GF-D8 (cell line): ENCODE measurements at places on chromosomes 2 and 18.

DNA sequence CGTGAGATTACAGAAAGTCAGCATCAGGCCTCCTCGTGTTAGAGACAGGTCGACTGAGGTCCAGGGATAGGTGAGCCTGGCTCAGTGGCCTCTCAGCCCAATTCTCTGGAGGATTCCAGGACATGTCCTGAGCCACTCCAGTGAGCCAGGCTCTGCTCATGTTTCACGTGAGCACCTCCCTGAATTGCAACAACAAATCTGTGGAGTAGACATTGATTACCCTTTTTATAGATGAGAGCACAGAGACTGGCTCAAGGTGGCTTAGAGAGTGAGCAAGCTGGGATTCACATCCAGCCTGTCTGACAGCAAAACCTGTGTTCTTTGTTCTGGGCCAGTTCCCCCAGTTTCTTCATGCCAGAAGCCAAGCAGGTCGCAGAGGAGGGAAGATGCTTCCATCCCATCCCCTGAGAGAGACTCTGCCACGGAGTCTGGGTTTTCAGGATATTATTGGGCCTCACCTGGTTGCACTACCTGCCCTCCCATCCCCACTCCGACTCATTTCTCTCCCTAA, 46.4 kb downstream of the HS1BP3 start:
- no peak for DNase-seq

GRCh38 chr18:74996055-74996454, 212.9 kb downstream of the PTGR3 start:
- no peak for DNase-seq

DNA sequence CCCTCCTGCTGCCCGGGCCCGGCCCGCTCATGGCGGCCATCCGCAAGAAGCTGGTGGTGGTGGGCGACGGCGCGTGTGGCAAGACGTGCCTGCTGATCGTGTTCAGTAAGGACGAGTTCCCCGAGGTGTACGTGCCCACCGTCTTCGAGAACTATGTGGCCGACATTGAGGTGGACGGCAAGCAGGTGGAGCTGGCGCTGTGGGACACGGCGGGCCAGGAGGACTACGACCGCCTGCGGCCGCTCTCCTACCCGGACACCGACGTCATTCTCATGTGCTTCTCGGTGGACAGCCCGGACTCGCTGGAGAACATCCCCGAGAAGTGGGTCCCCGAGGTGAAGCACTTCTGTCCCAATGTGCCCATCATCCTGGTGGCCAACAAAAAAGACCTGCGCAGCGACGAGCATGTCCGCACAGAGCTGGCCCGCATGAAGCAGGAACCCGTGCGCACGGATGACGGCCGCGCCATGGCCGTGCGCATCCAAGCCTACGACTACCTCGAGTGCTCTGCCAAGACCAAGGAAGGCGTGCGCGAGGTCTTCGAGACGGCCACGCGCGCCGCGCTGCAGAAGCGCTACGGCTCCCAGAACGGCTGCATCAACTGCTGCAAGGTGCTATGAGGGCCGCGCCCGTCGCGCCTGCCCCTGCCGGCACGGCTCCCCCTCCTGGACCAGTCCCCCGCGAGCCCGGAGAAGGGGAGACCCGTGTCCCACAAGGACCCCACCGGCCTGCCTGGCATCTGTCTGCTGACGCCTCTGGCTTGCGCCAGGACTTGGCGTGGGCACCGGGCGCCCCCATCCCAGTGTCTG, 767 bp downstream of the RHOB start:
- DNase-seq, result no peak

GRCh38 chr2:143730155-143730952, 601.1 kb downstream of the ARHGAP15 start:
- DNase-seq, result no peak

- DNase-seq, result no peak
Measured at GRCh38 chr18:74013955-74014354, 133.7 kb downstream of the FBXO15 start.

DNA sequence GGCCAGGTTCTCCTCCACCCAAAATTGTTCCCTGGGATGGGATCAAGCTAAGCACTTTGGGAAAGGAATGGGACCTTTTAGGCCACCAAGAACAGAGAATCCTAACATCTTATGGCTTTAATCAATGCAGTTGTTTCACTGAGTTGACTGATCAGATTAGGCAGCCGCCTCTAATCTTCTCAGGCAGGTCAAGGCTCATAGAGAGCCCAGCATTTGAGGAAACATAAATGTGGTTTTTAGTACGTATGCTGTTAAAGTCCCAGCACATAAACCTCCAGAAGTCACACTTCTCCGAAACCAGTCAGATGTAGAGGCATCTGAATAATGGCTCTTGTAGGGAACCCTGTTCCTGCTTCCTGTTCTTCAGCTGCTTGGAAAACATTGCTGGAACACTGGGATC, 99.5 kb upstream of the RMDN2 start:
- no peak for DNase-seq

- DNase-seq, result no peak
Measured at GRCh38 chr2:59288771-59289170, 1047.6 kb upstream of the FANCL start.

- DNase-seq, result no peak
Measured at GRCh38 chr2:61727746-61728145, 126.1 kb downstream of the FAM161A start.

DNA sequence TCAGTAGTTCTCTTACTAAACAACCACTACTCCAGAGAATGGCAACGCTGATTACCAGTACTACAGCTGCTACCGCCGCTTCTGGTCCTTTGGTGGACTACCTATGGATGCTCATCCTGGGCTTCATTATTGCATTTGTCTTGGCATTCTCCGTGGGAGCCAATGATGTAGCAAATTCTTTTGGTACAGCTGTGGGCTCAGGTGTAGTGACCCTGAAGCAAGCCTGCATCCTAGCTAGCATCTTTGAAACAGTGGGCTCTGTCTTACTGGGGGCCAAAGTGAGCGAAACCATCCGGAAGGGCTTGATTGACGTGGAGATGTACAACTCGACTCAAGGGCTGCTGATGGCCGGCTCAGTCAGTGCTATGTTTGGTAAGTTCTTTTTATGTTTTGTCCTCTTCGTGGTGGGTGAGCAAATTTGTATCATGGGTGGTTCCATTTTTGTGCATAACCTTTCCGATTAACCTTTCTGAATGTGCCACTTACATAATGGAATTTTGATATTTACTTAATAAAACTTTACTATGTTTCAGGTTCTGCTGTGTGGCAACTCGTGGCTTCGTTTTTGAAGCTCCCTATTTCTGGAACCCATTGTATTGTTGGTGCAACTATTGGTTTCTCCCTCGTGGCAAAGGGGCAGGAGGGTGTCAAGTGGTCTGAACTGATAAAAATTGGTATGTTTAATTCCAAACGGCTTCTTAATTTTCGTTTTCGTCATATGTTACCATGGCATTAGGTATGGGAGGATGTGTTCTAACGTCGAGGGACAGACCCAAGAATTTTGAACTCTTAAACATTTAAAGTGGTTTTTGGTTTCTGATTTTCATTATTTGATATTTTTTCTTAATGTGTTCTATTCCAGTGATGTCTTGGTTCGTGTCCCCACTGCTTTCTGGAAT, 1.3 kb downstream of the SLC20A1 start:
- DNase-seq, result peak; percentile 8

- DNase-seq, result peak; percentile 83
Measured at GRCh38 chr2:102424754-102425153, 1.8 kb downstream of the IL18RAP start.

- DNase-seq, result no peak
Measured at GRCh38 chr2:96729748-96730147, 10.1 kb downstream of the LMAN2L start.

DNA sequence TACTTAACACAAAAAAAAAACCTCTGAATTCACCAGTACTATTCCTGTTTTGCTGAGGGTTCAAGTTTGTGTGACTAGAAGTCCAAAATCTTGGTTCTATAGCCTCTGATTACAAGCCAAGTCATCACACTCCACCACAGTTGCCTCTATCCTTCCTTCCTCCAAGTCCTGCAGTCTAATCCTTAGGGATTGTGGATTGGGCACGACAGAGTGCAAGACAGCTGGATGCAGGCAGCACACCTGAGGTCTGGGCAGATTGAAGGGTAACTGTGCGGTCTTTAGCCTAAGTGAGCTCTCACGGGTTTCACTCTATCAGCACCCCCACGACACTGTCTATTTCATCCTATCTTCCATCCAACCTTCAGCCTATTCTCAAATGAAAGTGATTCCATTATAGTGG, 299.4 kb upstream of the ID2 start:
- DNase-seq, result no peak

GRCh38 chr2:40579247-40579646, 127.4 kb upstream of the SLC8A1 start:
- no peak for DNase-seq

GRCh38 chr18:50734342-50734741, 85.5 kb downstream of the MRO start:
- no peak for DNase-seq

- DNase-seq, result no peak
Measured at GRCh38 chr2:200396781-200397242, 90.3 kb downstream of the SPATS2L start.

- DNase-seq, result no peak
Measured at GRCh38 chr2:63060472-63060991, 9.9 kb downstream of the OTX1 start.
